ENCODE measurements at places on chromosomes 3 and 15.

DNA sequence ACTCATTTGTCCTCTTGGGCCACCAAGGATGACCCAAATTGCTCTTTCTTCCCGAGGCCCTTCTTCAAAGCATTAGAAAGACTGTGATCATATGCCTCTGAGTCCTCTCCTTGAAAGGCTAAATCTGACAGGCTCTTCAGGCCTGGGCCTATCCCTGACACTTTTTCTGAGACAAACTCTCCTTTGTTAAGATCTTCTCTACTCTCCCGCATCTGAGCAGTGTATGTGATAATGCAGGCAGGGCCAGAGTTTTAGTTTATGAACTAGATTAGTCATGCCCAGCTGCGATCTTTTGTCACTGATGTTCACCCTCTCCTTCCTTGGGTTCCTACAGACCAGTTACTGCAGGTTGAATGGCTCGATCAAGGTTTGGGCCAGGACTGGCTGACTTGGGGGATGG is 39.2 kb downstream of the MASP1 start:
- no peak for DNase-seq

DNA sequence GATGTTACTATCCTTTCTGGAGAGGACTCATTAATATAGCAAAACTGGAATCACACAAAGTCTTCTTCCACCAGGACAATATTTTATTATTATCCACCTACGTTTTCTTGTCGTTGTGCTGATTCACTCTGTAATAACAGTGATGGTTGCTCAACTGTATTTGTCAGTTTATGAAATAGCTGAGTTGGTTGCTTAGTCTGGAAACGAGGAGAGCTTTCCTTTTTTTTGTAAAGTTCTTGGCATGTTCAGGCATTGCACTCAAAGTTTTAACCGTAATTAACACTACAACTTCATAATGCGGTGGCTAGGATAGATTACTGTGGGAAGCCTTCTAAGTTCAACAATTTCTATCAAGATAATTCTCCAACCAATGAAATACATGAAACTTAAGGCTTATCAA is 131.2 kb downstream of the RAP2B start:
- no peak for DNase-seq

- no peak for DNase-seq
These were observed 888.3 kb downstream of the TUSC7 start for GRCh38 chr3:117597865-117598264.

- DNase-seq = no peak
These were observed 224.6 kb downstream of the NLGN1 start for GRCh38 chr3:173622166-173622565.

DNA sequence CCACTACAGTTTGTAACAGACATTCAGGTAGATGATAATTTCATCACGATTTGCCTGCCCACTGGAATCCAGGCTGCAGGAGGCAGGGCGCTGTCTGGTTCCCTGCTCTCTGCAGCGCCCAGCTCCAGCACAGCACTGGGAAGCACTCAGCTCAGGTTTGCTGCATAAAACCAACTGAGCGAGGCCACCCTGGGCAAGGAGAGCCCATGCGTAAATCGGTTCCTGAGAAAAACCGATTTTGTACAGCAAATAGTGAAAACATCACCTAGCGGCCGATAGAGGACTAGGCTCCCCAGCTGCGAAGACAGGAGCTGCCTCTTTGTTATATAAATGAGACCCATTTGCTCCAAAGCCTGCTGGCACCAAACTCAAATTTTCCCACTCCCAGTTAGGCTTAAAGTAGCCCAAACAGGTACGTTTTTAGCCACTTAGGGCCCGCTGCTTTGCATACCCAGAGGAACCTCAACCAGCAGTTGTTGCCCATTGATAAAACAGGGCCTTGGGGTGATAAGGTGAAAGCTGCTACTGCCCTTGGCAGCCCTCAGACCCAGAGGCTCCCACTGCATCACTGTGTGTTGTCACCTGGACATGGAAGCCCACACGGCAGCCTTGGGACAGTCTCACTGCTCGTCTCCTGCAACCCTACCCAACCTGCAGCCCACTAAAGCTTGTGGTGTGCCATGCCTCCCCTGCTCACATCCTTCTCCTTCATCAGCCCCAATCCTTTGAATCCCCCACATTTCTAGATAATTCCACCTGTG is 47.5 kb downstream of the ALDH1L1 start:
- DNase-seq = no peak

- DNase-seq = no peak
These were observed 258.8 kb upstream of the NR2E3 start for GRCh38 chr15:71551566-71551965.

DNA sequence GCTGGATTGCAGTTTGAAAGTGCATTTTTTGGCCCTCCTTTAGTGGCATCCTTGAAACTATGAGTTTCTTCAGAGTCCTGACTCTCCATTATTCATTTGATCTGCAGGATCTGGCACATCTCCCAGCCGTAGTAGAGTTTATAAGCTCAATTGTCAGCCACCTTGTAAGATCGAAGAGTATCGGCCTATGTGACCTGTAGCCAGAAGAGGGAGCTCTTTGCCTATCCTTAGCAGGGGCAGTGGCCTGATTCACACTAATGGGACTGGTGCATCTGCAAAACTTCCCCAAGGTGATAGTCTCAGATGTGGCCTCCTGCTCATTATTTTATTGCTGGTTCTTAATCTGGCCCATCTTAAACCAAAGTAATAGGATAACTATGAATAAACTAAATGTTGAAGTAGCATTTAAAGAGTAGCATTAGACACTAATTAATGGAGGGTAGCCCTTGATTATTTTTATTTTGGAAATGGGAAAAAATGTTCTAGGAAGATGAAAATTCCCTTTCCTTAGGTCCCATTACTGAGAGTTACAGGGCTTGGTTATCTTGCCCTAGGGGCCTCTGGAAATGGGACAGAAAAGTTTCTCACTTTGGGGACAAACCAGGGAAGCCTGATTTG is 21.2 kb downstream of the GCSAM start:
- DNase-seq = peak; percentile 40

DNA sequence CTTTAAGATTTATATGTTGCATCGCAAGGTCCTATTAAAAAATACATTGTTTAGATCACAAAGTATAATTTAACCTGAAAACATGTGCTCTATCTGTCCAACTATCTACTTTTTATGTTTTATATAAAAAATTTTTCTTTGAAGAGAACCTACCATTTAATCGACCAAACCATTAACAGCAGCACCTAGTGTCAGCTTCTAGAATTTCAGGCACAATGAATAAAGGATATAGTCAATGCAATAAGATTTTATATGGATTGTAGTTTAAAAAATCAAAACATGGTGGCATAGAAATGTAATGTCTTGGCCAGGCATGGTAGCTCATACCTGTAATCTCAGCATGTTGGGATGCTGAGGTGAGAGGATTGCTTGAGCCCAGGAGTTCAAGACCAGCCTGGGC is 313.7 kb downstream of the GAP43 start:
- DNase-seq = no peak

DNA sequence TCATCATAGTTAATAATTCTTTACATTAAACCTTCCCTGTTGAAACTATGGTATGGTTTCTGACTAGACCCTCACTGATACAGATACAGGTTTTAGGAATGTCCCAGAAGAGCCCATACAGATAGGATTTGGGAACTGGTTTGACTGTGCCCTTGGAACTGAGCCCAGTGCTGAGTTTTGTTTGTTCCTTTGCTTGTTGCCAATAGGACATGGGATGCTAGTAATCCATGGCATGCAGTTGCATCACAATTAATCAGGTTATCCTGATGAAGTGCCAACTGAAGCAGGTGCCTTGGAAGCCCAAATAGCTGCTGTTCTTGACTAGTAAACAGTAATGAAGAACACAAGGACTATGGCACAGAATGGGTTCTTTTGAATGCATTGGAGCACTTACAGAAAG is 230.6 kb downstream of the NEK10 start:
- no peak for DNase-seq

- DNase-seq = no peak
These were observed 93.6 kb upstream of the ATP2B2 start for GRCh38 chr3:10599017-10599416.

DNA sequence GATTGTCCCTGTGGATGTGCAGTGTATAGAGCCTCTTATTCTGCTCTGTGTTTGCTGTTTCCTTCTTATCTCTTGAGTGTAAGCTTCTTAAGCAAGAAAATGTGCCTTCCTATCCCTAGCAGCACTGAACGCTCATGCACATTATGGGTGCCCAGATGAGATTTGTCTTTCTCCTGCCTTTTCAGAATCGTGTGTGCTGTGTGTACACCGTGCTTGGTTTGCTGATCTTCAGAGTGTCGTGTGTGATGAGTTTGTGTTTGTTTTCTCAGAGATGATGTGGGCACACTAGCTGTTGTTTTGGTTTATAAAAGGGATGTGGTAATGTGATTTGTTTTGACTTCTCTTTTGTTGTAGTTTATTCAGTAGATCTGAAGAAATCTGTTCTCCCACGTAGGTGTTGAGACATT is 19.7 kb downstream of the GPR171 start:
- no peak for DNase-seq

DNA sequence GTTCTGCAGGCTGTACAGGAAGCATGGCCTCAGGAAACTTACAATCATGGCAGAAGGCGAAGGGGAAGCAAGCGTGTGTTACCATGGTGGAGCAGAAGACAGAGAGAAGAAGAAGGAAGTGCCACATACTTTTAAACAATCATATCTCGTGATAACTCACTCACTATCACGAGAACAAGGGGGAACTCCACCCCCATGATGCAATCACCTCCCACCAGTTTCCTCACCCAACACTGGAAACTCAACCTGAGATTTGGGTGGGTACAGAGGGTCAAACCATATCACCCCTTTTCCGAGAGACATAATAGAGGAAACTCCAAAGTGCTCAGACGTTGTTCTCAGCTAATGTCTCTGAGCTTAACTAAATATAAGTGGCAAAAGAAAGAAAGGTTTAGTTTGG is 186.3 kb upstream of the MME start:
- DNase-seq = no peak

- no peak for DNase-seq
These were observed 82.6 kb upstream of the ATP11B start for GRCh38 chr3:182710557-182711157.

- no peak for DNase-seq
These were observed 219.5 kb upstream of the GAP43 start for GRCh38 chr3:115403786-115404185.

DNA sequence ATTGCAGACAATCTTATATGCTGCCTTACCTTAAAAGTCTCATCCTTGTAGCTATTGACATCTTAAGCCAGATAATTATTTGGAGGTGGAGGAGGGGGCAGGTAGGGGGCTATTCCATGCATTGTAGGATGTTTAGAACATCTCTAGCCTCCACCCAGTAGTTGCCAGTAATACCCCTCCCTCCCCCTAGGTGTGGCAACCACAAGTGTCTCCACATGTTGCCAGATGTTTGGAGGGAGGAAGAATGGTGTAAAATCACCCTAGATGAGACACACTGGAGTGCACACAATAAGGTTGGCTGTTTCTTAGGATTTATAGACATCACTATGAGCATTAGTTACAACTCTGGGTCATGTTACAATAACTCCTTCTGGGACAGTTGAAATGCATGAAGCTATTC is 27.4 kb downstream of the GORASP1 start:
- no peak for DNase-seq

DNA sequence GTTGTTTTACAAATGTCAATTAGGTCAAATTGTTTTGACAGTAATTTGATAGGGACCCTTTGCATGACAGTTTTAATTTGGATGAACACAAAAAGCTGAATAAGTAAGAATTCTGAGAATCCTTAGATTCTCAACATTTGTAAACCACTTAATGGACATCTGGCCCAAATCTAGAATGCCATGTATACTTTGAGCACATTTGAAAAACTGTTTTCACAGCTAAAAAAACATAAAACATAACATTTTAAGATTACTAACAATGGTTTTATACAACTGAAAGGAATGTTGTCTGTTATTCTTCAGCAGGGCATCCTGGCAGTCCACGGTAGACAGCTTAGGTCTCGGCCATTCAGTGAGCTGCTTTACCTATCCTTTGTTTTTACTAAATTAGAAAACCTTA is 34.5 kb upstream of the TM2D3 start:
- no peak for DNase-seq

GRCh38 chr15:76987276-76987675 is 7.7 kb upstream of the PSTPIP1 start:
- no peak for DNase-seq

DNA sequence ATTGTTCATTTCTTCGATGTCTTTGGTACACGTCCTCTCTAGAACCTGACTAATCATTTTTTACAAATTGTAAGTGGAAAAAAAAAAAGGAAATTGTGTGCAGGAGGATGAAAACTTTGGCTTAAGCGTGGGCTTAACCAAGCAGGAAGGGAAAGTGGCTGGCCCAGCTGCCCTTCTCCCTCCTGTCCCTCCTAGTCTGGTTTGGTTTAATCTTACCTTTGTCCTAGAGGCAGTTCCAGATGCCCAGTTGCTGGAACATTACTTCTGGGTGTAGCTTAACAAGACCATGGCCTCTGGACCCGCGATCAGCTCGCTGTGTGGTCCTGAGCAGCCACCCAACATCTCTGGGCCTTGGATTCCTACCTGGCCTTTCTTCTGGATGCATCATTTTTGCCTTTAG is 15.4 kb downstream of the PAQR5 start:
- DNase-seq = no peak

GRCh38 chr15:82393671-82394070 is 35.9 kb upstream of the GOLGA6L9 start:
- DNase-seq = no peak

GRCh38 chr3:179292450-179292849 is 30.4 kb upstream of the ZNF639 start:
- DNase-seq = no peak

GRCh38 chr3:70111411-70111810 is 111.9 kb downstream of the SAMMSON start:
- DNase-seq = no peak

DNA sequence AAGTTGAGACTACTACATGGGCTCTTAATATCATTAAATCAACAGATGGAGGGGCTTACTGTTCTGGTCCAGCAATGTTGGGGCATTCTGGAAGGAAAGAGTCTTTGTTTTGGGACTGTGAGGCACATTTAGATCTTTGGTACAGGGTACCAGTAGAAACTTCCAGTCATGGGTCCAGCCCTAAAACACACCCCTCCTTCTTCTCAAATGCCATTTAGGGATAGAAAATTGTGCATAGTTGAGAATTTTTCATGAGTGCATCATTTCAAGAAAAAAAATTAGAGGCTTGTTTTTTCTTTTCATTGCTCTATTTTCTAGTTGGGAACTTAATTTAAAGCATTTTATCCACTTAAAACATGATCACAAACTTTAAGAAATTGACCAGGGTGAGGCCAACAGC is 4.1 kb upstream of the RTP1 start:
- no peak for DNase-seq

DNA sequence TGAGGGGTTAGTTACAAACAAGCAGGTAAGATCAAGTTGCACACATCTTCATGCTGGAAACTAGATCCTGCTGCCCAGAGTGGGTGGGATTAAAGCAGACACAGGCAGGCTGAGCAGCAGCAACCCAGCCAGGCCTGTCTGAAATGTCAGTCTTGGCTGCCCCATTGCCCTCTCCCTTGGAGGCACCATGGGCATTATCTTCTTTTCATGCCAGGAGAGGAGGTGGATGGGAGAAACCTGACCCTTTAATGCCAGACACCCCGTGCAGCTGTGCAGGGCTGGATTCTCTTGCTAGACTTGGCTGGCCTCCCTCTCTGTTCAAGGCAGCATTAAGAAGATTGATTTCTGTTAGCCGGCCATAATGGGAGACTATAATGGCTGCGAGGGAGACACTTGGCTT is 23.0 kb upstream of the EPHB1 start:
- DNase-seq = no peak
